ENCODE measurements at places on chromosomes 11 and 22.

- DNase-seq, result no peak
Measured at GRCh38 chr11:69920345-69921127, 101.3 kb upstream of the FGF3 start.

DNA sequence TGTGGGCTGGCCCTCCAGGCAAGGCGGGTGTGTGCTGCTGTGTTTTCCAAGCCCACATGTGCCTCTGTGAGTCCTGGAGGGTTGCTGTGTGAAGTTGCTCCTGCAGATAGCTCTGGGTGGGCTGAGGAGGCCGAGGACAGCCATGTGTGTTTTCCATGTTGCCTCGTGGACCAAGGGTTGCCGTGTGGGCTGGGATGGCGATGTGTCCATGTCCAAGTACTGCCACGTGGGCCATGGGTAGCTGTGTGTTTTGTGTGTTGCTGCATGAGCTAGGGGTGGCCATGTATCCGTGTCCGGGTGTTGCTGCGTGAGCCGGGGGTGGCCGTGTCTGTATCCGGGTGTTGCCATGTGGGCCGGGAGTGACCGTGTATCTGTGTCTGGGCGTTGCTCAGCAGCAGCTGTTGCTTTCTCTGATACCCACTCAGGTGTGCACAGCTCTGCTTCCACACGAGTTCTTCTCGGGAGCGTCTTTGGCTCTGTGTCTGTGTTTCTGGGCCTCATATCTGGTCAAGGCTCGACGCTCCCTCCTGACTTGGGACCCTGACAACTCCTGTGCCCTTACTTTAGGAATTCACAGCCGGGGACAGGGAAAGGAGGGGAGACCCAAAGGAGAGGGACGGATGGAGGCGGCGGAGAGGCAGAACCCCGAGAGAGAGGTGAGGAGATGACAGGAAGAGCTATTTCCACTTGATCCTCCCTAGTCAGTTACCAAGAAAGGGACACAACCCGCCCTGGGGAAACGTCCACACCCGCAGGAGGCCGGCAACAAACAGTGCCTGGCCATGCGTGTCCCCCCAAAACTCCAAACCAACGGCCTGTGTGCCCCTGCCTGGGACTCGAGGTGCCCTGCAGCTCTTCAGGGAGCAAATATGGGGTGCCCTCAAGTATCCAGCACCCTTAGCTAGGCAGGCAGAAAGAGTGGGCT, 83.1 kb downstream of the PHF21B start:
- DNase-seq, result no peak

- DNase-seq, result no peak
Measured at GRCh38 chr11:45344028-45344427, 57.9 kb upstream of the SYT13 start.

GRCh38 chr11:117011541-117011898, 86.7 kb downstream of the SIK3 start:
- DNase-seq, result no peak

DNA sequence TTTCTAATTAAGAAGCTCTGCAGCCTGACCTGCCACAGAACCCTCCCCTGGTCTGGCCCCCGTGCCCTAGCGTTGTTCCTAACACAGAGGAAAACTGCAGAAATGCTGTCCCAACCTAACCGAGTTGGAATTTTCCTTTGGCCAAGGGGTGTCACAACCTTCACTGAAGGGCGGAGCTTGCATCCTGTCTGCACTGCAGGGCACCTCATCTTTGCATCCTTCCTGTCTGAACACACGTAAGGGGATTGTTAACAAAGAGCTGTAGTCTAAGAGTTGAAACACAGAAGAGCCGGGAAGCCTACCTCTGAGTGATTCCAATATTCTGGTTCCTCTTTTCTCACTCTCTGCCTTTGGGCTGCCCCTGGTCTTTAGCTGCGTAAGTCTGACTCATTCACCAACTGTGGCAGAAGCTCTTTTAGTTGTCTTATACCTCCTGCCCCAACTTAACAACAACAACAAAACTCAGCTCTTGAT, 1.6 kb downstream of the DIXDC1 start:
- DNase-seq, result peak; percentile 86

GRCh38 chr22:44127356-44127755, 53.4 kb upstream of the PARVG start:
- DNase-seq, result peak; percentile 17

DNA sequence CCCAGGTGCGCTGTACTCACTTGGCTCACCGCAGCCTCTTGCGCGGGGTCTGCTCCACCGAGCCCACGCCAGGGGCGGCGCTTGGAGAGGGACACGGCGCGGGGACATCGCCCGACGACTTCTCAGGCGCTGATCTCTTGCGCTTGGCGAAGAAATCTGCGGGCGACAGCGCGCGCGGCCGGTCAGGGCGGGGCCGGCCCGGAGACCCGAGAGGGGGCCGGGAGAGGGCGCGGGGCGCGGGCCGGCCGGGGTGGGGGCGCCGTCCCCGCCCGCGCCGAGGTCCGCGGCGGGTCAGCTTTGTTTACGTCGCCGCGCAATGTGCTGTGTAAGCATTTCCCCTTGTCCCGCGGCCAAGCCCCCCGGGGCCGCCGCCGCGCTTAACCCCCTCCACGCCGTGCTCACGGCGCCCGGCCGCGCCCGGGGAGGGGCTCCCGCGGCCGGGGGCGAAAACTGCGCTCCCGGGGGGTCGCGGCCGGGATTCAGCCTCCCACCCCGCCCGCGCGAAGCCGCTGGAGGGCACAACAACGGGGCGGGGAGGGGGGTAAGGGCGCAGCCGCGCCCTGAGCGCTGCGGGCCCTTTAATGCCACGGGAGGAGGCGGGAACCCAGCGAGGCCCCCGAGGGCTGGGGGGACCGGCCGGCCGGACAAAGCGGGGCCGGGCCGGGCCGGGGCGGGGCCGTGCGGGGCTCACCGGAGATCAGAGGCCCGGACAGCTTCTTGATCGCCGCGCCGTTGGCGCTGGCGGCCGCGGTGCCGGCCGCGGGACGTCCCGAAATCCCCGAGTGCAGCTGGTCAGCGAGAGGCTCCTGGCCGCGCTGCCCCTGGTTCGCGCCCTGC, 1.4 kb downstream of the CDKN1C start:
- peak; percentile 30 for DNase-seq

DNA sequence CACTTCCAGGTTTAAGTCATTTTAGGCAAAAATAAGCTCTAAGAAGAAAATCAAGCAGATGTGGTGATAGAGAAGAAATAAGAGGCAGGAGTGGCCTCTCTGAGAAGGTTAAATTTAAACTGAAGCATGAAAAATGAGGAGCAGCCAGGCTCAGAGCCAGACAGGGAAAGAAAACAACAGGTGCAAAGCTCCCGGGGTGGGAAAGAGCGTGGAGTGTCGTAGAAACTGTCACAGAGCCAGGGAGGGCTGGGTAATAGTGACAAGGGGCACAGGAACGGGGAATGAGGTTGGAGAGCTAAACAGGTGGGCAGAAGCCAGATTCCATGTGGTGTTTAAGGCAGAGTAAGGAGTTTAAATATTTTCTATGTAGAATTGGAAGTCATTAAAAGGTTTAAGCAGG, 132.1 kb upstream of the BLID start:
- no peak for DNase-seq

- no peak for DNase-seq
Measured at GRCh38 chr11:134497586-134497985, 85.5 kb upstream of the B3GAT1 start.

Data from GM23248 (cell line).